Activated naive CD4-positive, alpha-beta T cell treated with anti-CD3 and anti-CD28 coated beads, Interleukin-2, amount 50 U/mL, for 72 hours (primary cell): ENCODE measurements at places on chromosomes 2 and 18.

DNA sequence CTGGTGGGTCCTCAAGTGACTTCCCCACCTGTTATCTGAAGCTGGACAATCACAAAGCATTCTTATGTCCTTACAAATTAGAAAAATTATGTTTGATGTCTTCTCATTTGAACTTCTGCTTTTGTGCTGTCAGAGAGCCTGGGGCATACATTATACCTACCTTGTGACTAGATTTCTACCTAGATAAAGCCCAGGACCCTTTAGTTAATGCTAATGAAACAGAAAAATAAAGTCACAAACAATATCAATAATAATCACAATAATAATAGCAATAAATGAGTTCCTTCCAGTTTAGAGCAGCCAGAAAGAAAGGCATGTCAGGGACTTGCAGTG, 456.4 kb downstream of the SETBP1 start:
- no peak for DNase-seq

- no peak for DNase-seq
These were observed 105.1 kb downstream of the SP3 start for GRCh38 chr2:173860082-173860481.

DNA sequence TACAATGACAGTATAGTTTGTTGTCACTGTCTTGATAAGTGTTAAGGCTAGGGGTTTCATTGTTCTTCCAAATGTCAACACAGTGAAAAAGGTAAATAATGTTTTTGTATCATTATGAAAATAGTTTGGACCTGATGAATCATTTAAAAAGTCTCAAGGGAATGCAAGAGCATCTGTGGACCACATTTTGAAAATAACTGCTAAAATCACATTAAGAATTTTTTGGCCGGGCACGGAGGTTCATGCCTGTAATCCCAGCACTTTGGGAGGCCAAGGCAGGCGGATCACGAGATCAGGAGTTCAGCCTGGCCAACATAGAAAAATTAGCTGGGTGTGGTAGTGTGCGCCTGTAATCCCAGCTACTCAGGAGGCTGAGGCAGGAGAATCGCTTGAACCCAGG, 10.3 kb downstream of the SCN1A start:
- no peak for DNase-seq

DNA sequence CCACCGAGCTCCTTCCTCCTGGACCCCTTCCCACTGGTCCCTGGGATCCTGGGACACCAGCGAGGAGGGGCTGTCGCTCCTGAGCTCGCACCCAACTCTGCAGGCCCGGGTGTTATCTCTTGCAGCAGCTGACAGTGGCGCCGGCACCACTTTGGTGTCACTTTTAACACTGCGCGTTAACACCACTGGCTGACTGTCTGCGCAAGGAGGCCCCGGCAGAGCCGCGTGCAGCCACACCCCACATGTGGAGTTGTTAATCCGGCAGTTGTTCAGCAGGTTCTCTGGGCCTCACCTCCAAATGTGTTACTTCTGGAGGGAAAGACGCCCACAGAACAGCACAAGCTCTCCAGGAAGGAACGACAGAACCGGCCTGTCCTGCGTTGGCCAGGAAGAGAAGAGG, 155.0 kb upstream of the GLI2 start:
- no peak for DNase-seq

DNA sequence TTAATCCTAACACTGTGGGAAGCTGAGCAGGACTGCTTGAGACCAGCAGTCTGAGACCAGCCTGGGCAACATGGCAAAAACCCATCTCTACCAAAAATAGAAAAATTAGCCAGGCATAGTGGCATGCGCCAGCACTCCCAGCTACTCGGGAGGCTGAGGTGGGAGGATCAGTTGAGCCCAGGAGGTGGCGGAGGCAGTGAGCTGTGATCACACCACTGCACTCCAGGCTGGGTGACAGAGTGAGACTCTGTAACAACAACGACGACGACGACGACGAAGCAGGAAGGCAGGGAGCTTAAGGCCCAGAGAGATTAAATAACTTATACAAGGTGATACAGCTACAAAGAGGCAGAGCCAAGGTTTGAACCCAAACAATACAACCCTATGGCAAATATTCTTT, 37.3 kb downstream of the CFAP36 start:
- no peak for DNase-seq

- no peak for DNase-seq
These were observed 64.7 kb upstream of the RAB6C start for GRCh38 chr2:129914538-129915302.

DNA sequence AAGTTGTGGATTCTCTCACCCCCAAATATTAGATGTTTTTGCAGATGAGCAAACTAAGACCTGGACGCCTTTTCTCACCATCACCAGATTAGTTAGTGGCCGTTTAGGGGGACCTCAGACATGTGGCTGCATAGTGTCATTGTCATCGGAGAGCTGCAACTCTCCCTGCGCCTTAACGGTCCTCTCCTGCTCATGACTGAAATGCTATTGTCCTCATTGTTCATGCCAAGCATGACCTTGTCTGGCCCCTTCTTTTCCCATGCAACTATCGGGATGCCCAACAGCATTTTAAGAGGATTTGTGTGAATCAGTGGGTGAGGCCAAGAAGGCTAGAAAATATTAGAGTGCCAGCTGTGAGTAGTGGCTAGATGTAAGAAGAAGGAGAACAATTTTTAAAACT, 174.2 kb downstream of the SOCS6 start:
- no peak for DNase-seq

GRCh38 chr2:152050341-152050740, 48.5 kb downstream of the CACNB4 start:
- DNase-seq = no peak

DNA sequence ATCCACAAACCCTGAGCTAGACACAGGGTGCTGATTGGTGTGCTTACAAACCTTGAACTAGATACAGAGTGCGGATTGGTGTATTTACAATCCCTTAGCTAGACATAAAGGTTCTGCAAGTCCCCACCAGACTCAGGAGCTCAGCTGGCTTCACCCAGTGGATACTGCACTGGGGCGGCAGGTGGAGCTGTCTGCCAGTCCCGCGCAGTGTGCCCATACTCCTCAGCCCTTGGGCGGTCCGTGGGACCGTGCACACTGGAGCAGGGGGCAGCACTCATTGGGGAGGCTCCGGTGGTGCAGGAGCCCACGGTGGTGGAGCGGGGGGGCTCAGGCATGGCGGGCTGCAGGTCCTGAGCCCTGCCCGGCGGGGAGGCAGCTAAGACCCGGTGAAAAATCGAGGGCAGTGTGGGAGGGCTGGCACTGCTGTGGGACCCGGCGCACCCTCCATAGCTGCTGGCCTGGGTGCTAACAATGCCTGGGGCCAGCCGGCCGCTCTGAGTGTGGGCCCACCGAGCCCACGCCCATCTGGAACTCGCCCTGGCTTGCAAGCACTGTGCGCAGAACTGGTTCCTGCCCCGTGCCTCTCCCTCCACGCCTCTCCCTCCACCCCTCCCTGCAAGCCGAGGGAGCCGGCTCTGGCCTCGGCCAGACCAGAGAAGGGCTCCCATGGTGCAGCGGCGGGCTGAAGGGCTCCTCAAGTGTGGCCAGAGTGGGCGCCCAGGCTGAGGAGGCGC, 75.6 kb downstream of the MOB4 start:
- no peak for DNase-seq

- no peak for DNase-seq
These were observed 9.4 kb downstream of the COA5 start for GRCh38 chr2:98598781-98599428.

DNA sequence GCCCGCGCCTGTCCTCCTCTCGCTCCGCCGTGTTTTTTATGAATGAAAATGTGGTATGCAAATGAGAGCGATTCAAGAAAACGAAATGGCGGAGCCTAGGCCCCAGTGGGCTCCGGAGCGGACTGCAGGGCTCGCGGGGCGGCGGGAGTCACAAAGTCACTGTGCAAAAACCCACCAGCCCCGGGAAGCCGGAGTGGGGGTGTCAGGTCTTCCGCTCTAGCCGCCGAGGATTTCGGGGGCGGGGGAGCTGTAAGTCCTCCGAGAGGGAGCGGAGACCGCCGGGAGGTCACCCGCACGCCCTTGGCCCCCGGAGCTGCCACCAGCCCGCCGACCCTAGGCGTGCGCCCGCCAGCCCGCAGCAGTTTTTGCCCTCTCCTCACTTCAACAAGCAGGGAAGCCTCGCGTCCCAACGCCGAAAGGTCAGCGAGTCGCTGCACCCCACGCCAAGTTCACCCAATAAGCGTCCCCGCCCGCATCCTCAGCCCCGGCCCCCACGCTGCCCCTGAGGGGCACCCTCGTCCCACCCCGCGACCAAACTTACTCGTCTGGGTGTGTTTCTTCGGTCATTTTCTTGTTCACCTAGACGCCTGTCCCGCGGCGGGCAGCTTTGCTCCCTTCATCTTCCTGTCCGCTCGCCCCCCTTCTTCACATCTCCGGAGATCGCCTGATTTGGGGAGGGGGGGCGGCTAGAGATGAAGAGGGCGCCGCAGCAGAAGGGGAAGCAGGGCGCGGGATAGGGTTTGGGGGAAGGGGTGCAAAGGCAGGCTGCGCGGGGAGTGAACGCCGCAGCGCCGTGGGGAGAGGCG, 775 bp downstream of the SPRED2 start:
- no peak for DNase-seq

- no peak for DNase-seq
These were observed 749.2 kb downstream of the ADCYAP1 start for GRCh38 chr18:1653873-1654272.

- DNase-seq = no peak
These were observed 72.8 kb downstream of the EDAR start for GRCh38 chr2:108916122-108916795.
